Effector memory CD8-positive, alpha-beta T cell (primary cell): ENCODE measurements at places on chromosomes 1 and 21.

- DNase-seq, result no peak
Observed at GRCh38 chr1:86388777-86389176, 7.3 kb downstream of the ODF2L start.

- no peak for DNase-seq
Observed at GRCh38 chr1:18776777-18777176, 82.7 kb downstream of the TAS1R2 start.

DNA sequence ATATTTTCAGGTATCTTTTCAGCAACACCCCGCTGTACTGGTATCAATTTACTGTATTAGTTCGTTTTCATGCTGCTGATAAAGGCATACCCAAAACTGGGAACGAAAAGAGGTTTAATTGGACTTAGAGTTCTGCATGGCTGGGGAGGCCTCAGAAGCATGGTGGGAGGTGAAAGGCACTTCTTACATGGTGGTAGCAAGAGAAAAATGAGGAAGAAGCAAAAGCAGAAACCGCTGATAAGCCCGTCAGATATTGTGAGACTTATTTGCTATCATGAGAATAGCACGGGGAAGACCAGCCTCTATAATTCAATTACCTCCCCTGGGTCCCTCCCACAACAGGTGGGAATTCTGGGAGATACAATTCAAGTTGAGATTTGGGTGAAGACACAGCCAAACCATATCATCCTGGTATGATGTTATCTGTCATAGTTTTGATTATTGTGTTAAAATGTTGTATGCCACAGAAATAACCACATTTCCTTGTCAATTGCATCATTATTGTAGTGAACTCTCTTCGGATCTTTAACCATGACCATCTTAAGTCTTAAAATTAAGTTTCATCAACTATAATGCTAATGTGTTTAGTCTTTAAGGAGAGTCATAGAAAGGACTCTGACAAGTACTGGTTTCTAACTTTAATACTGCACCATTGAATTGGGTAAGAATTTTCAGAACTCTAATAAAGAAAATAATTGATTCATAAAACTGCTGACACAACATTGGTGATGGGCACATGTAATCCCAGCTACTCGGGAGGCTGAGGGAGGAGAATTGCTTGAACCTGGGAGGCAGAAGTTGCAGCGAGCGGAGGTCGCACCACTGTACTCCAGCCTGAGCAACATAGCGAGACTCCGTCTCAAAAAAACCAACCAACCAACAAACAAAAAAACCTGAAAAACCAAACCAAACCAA is 58.2 kb downstream of the TBX19 start:
- no peak for DNase-seq

- no peak for DNase-seq
Observed at GRCh38 chr1:10943991-10944730, 68.3 kb upstream of the TARDBP start.

- no peak for DNase-seq
Observed at GRCh38 chr1:36919491-36920145, 114.7 kb downstream of the GRIK3 start.

GRCh38 chr1:169053196-169053595 is 53.3 kb upstream of the ATP1B1 start:
- DNase-seq, result no peak

DNA sequence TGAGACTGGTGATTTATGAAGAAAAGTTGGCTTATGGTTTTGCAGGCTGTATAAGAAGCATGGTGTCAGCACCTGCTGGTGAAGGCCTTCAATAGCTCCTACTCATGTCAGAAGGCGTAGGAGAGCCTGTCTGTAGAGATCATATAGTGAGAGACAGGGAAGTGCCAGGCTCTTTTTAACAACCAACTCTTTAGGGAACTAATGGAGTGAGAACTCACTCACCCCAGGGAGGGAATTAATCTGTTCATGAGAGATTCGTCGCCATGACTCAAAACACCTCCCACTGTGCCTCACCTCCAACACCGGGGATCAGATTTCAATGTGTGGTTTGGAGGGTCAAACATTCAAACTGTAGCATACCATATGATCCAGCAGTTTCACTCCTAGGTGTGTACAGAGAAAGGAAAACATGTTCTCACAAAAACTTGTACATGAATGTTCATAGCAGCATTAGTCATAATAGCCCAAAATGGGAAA is 72.6 kb downstream of the TTC3 start:
- no peak for DNase-seq
